ENCODE measurements at places on chromosomes 3 and 15.

DNA sequence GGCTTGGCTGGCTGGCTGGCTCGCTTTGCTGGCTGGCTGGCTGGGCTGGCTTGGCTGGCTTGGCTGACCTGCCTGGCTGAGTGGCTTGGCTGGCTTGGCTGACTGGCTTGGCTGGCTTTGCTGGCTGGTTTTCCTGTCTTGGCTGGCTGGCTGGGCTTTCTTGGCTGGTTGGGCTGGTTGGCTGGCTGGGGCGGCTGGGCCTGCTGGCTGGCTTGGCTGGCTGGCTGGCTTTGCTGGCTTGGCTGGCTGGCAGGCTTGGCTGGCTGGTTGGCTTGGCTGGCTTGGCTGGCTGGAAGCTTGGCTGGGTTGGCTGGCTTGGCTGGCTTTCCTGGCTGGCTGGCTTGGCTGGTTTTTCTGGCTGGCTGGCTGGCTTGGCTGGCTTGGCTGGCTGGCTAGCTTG lies 435.6 kb downstream of the GOLGA6L6 start:
- DNase-seq: no peak

GRCh38 chr3:12952343-12953200 lies 111.2 kb upstream of the RPL32 start:
- no peak for DNase-seq

DNA sequence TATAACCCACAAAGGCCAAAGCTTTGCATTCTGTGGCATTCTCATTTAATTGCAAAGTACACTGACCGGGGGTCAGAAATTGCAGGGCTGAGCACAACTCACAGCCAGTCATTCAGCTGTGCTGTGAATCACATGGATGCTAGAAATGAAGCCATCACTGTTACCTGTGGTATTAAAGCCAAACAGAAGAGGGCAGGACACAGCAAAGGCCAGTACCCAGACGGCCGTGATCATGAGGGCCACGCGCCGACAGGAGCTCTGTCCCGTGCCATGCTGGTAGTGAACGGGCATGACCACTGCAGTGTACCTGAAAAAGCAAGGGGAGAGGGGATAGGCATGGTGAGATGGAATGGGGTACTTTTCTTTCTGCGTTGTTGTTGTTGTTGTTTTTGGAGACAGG lies 31.6 kb downstream of the DRD3 start:
- no peak for DNase-seq

DNA sequence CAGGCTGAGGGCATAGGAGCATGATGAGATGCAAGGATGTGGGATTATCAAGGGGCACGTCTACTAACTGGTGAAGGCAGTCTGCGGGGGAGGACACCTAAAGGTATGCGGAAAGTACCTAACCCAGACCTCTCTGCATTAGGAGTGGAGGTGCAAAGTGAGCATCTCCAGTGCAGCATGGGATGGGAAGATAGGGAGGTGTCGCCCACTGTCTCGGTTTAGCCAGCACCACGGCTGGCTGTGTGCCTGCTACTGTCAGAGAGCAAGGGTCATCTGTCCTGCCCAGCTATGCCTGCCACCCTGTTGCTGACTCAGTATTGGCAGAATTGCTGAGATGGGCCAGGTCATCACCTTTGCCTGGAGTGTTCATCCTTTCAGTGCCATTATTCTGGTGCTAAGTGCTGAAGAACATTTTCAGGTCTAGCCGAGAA lies 40.1 kb downstream of the OXNAD1 start:
- DNase-seq: no peak

GRCh38 chr3:129122412-129123011 lies 908 bp upstream of the RAB43 start:
- peak; percentile 14 for DNase-seq

GRCh38 chr3:69406163-69406562 lies 20.3 kb upstream of the FRMD4B start:
- no peak for DNase-seq

DNA sequence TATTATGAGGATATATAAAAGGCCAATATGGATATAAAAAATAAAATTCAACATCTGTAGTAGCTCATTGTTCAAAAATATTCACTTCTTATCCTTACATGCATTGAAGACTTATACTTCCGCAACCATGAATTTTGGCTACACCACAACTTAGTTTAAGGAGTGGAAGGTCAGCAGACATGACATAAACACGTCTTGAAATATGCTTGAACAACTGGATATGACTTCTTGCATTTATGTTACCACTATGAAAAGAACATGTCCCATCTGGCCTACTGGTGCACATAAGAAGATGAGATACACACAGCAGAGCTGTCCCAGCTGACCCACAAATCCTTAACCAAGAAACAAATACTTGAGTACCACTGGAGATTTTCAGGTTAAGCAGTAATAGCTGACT lies 52.1 kb downstream of the MYO9A start:
- no peak for DNase-seq

- DNase-seq: no peak
These were observed 235.2 kb downstream of the TLE3 start for GRCh38 chr15:69862540-69862939.

DNA sequence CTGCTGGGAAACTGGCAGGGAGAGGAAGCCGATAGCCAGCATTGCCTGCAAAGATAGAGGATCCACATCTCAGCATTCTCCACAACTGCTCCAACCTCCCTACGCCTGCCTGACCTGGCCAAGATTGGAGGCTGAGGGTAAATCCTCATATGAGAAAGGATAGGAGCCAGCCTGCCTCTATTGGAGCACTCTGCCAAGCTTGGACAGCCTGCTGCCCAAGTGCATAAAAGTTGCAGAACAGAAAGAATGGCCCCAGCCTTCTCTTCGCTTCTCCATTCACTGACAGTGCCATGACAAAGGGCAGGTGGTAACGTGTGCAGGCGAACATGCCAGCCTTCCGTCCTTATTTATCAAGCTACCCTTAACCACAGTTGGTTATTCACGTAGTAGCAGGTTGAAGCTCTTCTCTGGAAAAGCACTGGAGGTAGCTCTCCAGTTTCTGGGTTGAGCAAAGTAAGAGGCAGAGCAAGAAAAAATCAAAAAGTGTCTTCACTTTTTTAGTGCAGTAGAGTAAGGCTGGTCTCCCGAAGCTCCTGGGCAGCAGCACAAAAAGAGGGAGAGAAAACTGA lies 4.3 kb downstream of the BMF start:
- no peak for DNase-seq

- no peak for DNase-seq
These were observed 267.9 kb downstream of the GABRG3 start for GRCh38 chr15:27238707-27239423.

GRCh38 chr15:31985607-31986006 lies 44.7 kb upstream of the CHRNA7 start:
- no peak for DNase-seq

DNA sequence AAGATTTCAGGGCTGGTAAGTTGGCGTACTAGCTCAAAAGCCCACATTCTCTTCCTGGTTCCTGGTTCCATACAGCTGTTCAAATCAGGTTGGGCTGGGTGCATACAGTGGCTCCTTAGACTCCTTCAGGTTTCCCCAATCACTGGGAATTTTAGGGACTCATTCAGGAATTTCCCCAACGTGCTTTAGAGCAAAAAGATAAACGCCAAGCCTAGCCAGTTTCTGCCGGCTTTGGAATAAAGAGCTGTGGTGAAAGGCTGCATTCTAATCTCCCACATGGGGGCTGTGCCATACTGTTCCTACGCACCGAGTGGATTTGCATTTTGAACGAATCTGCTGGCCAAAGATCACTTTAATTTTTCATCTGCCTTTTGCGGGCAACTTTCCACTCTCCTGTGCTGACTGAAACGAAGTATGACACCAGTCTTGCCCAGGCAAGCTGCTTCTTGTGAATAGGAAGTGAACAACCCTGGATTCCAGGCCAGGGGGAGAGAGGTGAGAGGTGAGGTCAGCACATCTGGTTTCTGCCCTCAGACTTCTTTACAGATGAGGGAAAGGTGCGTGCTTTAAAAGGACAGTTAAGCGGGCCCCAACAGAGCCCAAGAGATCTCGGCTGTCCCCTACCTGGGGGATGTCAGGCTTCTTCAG lies 184.2 kb upstream of the PDZRN3 start:
- no peak for DNase-seq

GRCh38 chr15:58830556-58830955 lies 59.5 kb downstream of the MINDY2 start:
- no peak for DNase-seq

DNA sequence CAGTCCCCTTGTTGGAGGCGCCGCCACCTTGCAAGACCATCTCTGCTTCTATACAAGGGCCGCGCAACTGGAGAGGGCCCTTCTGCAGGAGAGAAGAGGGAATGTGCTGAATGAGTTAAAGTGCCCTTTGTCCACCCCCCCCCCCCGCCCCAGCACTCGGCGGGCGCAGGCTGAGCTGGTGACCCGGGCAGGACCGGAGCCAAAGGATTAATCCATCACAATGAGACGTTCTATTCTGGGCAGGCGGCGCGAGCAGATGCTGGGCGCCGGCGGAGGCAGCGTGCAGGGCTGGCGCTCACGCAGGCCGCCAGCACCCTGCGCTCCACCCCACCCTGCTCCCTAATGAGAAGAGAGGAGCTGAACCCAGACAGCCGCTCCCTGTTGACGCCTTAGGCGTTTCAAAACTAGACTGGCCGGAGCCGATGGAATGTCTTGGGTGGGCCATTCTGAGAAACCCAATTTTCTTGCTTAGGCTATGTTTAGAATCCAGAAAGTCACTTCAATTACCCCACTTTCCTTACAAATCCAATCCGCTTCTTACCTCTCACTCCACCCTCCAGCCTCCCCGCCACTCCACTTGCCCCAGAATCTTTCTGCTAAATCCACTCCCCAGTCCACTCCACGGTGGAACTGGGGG lies 32.9 kb downstream of the GJD2 start:
- DNase-seq: peak; percentile 5

DNA sequence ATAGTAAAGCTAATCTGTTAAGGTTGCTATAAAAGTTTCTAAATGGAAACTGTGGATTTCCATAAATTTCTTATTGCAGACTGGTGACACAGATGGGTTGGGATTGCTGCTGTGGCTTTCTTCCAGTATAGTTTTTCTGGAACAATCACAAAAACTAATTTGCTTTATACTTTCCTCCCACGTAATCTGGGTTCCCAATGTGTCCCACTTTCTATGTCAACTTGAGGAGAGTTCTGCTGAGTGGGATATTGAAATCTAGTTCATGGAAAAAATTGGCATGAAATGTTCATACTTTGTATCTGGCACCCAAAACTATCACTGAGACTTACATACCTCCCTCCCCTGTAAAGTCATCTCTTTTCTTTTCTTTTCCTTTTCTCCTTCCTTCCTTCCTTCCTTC lies 126.8 kb downstream of the TGFBR2 start:
- DNase-seq: peak; percentile 92

DNA sequence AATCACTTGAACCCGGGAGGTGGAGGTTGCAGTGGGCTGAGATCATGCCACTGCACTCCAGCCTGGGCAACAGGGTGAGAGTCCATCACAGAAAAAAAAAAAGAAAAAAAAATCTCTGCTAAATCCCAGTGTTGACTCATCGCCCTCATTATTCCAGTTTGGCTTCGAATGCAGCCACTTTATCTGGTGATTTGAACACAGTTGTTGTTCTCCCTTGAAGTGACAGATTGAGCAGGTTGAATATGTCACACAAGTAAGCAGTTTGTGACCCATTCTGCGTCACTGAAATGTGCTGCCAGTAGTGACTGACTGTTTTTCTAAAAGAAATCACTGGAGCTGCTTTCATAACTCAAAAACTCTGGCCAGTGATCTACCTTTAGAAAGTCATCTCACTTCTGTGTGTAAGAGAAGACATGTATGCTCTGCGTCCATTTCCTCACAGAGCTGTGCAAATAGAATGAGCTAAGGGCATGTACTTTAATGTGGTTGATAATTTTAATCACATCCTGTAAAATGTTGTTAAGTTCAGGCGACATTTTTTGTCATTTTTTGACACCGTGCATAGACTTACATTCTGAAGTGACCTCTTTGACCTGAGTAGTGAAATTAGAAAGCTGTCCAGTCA lies 12.5 kb downstream of the DOCK3 start:
- DNase-seq: no peak

DNA sequence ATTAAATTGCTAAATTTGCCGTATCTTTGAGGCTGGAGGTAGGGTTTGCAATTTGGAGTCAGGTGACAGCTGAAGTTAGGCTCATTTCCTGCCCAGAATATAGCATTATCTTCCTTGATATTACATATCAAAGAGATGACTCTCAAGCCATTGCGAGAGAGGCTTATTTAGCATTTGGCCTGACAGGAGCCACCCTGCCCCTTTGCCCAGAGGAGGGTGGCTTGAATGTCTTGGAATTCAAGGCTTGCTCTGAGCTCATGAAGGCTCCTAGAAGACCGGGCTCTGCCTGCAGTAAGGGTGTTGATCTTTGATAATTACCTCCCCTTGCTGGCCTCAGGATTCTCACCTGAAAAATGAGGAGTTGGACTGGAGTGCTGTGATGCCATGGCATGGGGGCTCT lies 251.4 kb upstream of the C2CD4B start:
- no peak for DNase-seq

DNA sequence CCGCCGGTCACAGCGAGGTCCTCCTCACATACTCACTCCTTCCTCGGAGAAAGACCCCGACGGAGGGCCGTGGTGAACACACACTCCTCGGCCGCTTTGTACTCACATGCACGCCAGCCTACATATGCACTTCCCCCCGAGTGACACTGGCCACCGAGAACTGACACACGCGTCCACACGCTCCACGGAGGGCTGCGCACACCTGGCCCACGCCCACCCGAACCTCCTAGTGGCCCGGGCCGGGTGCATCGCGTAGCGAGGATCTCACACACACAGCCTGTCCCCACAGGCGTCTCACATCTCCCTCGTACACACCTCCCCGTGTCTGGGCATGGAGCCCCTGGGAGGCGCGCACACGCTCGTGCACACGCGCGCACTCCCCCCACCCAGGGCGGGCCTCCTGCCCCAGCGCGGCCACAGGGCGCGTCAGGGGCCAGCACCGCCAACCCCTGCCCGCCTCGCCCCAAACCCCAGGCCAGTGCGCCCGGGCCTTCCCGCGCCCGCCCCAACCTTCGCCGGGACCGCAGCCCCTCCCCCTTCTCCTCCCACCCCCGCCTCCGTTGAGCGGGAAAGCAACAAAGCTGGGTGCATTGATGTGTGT lies 411 bp upstream of the C3orf70 start:
- no peak for DNase-seq

DNA sequence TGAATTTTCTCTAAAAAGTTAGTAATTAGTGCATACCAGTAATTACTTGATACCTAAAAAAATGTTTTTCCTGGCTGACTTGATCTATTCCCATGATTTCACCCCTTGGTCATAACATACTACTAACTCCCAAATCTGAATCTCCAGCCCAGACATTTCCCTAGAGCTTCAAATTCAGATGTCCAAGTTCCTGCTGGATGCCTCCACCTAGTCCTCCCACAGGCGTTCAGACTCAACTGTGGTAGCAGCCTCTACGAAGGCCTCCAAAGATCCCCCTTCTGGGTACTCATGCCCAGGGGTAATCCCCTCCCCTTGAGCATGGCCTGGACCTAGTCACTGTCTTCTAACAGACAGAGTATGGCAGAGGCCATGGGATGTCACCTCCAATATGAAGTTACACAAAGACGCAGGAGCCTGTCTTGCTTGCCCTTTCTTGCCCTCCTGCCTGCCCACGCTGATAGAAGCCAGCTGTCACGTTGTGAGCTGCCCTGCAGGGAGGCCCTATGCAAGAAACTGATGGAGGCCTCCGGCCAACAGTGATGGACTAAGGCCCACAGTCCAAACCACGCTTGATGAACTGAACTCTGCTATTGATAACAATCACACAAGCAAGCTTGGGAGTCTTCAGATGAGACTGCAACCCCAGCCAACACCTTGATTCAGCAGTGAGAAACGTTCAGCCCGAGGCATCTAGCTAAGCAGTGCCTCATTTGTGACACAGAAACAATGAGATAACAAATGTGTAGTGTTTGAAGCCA lies 8.6 kb upstream of the FBN1 start:
- no peak for DNase-seq

GRCh38 chr3:21804330-21804729 lies 53.3 kb upstream of the ZNF385D start:
- DNase-seq: no peak

GRCh38 chr3:128040660-128041059 lies 11.6 kb upstream of the SEC61A1 start:
- DNase-seq: no peak
